ENCODE measurements at places on chromosomes 4 and X.

DNA sequence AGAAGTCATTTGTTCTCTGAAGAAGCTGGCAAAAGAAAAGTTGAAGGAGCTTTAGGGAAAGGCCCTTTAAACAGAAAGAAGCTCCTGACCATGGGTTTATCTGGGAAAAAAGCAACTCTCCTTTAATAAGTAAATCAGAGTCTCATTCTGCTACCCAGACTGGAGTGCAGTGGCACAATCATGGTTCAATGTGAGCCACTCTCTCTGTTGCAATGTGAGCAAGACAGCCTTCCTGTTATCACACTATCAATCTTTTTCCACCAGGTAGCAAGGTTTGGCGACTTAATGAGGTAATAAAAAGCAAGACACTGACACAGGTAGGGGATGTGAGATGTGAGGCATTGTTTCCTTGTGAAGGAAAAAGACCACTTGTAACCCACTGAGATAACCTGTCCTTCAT, 111.3 kb downstream of the SYNPO2 start:
- no peak for DNase-seq

- no peak for DNase-seq
Measured at GRCh38 chrX:37787423-37787869, 7.6 kb downstream of the CYBB start.

GRCh38 chrX:39145859-39146258, 344.6 kb downstream of the MID1IP1 start:
- no peak for DNase-seq

- no peak for DNase-seq
Measured at GRCh38 chrX:21781525-21781924, 23.6 kb upstream of the SMPX start.

- DNase-seq, result no peak
Measured at GRCh38 chr4:159041054-159042034, 61.5 kb upstream of the RAPGEF2 start.

GRCh38 chrX:155108427-155108826, 37.1 kb downstream of the BRCC3 start:
- DNase-seq, result no peak

DNA sequence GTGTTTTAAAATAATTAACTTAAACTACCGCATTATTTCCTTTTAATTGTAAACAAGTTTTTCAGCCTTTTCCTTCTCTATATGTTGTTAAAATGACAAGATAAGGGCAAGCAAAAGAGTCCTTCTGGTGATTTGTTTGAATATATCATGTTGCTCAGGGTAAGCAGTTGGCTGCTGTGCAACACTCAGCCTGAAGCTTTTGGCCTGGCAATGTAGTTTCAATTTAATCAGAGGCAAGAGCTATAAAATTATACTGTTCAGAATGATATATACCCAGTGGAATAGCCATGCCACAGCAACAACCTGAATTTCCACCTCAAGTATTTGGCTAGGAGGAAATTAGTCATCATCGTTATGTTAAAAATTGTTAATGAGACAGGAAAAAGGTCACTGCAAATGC, 53.4 kb downstream of the GRXCR1 start:
- no peak for DNase-seq

DNA sequence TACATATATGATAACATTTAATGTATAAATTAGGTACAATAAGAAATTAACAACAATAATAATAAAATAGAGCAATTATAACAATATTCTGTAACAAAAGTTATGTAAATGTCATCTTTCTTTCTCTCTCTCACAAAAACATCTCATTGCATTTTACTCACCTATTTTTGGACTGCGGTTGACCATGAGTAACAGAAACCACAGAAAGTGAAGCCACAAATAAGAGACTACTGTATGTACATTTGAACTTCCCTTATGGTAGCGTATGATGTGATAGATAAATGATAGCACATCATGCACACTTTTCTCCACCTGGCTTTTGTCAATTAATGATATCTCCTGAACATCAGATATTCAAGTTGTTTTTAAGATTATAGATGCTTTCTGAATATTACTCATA, 80.5 kb downstream of the HNRNPD start:
- DNase-seq, result no peak

- DNase-seq, result no peak
Measured at GRCh38 chrX:14618177-14618965, 89.0 kb downstream of the GLRA2 start.

GRCh38 chr4:113766882-113767281, 5.3 kb upstream of the CAMK2D start:
- no peak for DNase-seq

DNA sequence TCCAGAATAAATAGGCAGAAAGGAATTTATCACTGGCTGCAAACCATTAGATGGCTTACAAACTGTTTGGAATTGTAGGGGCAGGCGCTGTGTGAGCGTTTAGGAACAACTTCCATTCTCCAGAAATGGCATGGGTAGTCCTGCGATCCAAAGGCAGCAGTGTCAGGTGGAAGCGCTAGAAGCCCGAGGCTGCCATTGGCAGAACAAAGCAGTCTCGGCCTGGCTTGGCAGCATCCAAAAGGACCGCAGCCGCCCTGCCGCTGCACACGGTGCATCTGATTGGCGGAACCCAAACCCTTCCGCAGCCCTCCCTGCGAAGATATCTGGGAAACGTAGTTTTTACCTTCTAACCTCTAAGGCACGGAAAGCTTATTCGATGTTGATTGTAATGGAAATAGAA, 23.6 kb upstream of the YTHDC1 start:
- no peak for DNase-seq

- DNase-seq, result no peak
Measured at GRCh38 chr4:96670381-96670780, 830.5 kb downstream of the PDHA2 start.

- no peak for DNase-seq
Measured at GRCh38 chr4:180550106-180550505, 1693.1 kb upstream of the TENM3 start.
